ENCODE measurements at places on chromosomes 5 and 9.

DNA sequence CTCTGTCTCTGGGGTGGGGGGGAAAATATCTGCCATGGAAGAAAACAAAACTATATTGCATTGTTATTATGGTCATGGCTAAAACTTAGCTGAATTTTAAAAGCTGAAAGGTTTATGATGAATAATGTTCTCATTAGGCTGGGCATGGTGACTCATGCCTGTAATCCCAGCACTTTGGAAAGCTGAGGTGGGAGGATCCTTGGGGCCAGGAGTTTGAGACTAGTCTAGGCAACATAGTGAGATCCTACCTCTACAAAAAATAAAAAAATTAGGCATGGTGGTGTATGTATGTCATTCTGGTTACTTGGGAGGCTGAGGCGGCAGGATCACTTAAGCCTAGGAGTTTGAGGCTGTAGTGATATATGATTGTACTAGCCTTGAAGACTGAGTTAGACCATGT, 44.5 kb downstream of the IPO11 start:
- DNase-seq, result no peak

DNA sequence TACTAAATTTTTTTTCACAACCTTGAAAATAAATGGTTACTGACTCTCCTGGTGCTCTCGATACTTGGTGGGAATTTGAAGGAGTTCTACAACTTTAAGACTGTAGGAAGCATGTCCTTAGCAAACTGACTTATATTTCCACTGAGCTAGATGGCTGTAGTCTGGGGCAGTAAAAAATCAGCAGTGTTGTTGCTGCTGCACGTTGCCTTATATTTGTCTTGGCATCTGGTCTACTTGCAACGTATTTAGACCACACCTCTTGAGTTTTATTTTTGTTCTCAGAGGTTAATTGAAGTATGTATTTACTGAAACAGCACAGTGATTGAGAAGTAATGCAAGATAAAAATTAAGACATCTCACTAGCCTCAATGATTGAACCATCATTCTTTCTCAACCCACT, 76.3 kb downstream of the ERMP1 start:
- no peak for DNase-seq

GRCh38 chr5:1743769-1744085, 55.9 kb downstream of the MRPL36 start:
- no peak for DNase-seq

- DNase-seq, result no peak
Observed at GRCh38 chr5:2779459-2779858, 28.0 kb upstream of the IRX2 start.

- DNase-seq, result no peak
Observed at GRCh38 chr9:97980479-97980803, 2.7 kb upstream of the ANP32B start.

GRCh38 chr9:71895117-71895516, 15.9 kb downstream of the ABHD17B start:
- no peak for DNase-seq

All from cortex of kidney (tissue), 1 donor.